ENCODE measurements at places on chromosomes 4 and X. TPM values are rescaled to one million over a fixed set of nuclear protein-coding genes. Genes with fewer than 3 reads are reported as not detected.

The TMEM271 gene
- total RNA-seq: not detected

The FREM3 gene
- total RNA-seq: not detected

The NAT8L gene
- total RNA-seq: 0.32 TPM

The DOK7 gene
- 0.15 TPM for total RNA-seq

The BGN gene
- 15.7 TPM for total RNA-seq

The NIPAL1 gene
- 2.0 TPM for total RNA-seq

The MTTP gene
- not detected for total RNA-seq

The BEND4 gene
- total RNA-seq: 2.7 TPM

The EXOC1L gene
- total RNA-seq: not detected

The TRIM60 gene
- total RNA-seq: not detected

The TBC1D8B gene
- total RNA-seq: 5.8 TPM

The NLGN3 gene
- total RNA-seq: not detected

The IQCM gene
- not detected for total RNA-seq

The PPARGC1A gene
- not detected for total RNA-seq

The ADGRG2 gene
- total RNA-seq: not detected

The WFS1 gene
- 7.8 TPM for total RNA-seq

The INPP4B gene
- total RNA-seq: 4.4 TPM

The CENPVL1 gene
- not detected for total RNA-seq

The DGAT2L6 gene
- total RNA-seq: not detected

The TCEAL6 gene
- not detected for total RNA-seq

The RHOXF2B gene
- total RNA-seq: not detected

The DGKK gene
- total RNA-seq: not detected

The HSD17B13 gene
- total RNA-seq: not detected

The HSFX4 gene
- total RNA-seq: not detected

The SPARCL1 gene
- total RNA-seq: 0.32 TPM

The EFHC2 gene
- total RNA-seq: not detected

The VEGFC gene
- 18.4 TPM for total RNA-seq

The FAM50A gene
- 75.2 TPM for total RNA-seq

The MAGEC2 gene
- total RNA-seq: not detected

The TMSB15B gene
- total RNA-seq: 10.7 TPM

The SORCS2 gene
- total RNA-seq: not detected

The MTMR8 gene
- total RNA-seq: 0.15 TPM

The SHROOM3 gene
- 3.6 TPM for total RNA-seq

The JADE1 gene
- total RNA-seq: 33.1 TPM

The PCYT1B gene
- 0.32 TPM for total RNA-seq

The GRIA3 gene
- 0.15 TPM for total RNA-seq

The MND1 gene
- total RNA-seq: 5.8 TPM

The RBMXL3 gene
- not detected for total RNA-seq

The OTUD6A gene
- not detected for total RNA-seq

The FGG gene
- total RNA-seq: not detected

The ADH1B gene
- total RNA-seq: 1.2 TPM

The RFC1 gene
- total RNA-seq: 47.9 TPM

The CCDC120 gene
- 0.61 TPM for total RNA-seq

The CXCL8 gene
- 36.1 TPM for total RNA-seq

The ARHGAP10 gene
- total RNA-seq: 20.1 TPM

The SCD5 gene
- 33.1 TPM for total RNA-seq

The SMIM31 gene
- total RNA-seq: not detected

The KLF3 gene
- total RNA-seq: 13.6 TPM

The AMBN gene
- not detected for total RNA-seq

The VBP1 gene
- total RNA-seq: 104 TPM

The C4orf36 gene
- total RNA-seq: 0.32 TPM

The ZFP92 gene
- total RNA-seq: 1.6 TPM

The UGT2B15 gene
- not detected for total RNA-seq

The RTL9 gene
- not detected for total RNA-seq

The GBA3 gene
- not detected for total RNA-seq

The PRKG2 gene
- total RNA-seq: under 0.01 TPM

The ARHGAP36 gene
- not detected for total RNA-seq

The SPACA5 gene
- not detected for total RNA-seq
